Transverse colon (tissue), 4 donors: ENCODE measurements at places on chromosomes 2 and 18. TPM values are rescaled to one million over a fixed set of nuclear protein-coding genes. Genes with fewer than 3 reads are reported as not detected.

DNA sequence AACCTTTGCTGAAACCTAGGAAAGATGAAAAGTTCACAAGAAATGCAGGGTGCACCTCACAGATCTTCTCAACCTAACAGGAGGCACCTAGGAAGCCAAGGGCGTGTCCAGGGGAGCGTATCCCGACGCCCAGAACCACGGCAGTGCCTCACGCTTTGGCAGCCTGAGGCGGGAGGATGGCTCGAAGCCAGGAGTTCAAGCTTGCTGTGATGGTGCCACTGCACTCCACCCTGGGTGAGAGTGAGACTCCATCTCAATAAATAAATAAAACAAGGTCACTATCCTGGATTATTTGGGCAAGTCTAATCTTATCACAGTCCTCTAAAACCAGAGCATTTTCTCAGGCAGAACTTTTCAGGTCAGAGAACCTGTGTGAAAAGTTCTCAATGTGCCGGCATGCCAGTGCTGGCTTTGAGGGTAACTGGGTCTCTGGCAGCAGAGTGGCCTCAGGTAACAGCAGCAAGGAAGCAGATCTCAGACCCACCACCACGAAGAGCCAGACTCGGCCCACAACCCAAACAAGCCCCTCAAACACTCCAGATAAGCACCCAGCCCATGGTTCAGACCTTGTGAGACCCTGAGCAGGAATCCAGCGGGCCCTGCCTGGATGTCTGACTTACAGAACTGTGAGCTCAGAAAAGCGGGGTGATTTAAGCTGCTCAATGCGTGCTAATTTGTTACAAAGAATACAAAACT, 11.7 kb downstream of the HSBP1L1 start:
- H3K4me3 ChIP-seq = no peak overlapping the region
- no peaks in the 10 kb centered on the region for H3K36me3 ChIP-seq
- H3K27me3 ChIP-seq = no peaks in the 10 kb centered on the region
- peaks cover 23% of the 10 kb centered on the region for H3K4me1 ChIP-seq
- peak; percentile 27 for DNase-seq
- H3K27ac ChIP-seq = no peak overlapping the region

Gene C2orf76
- 2.9 TPM for total RNA-seq

Gene CDH19
- 8.2 TPM for total RNA-seq

GRCh38 chr2:60853531-60853930, 27.8 kb upstream of the REL start:
- peaks cover 6% of the 10 kb centered on the region for H3K4me1 ChIP-seq
- H3K27ac ChIP-seq = no peak overlapping the region
- H3K4me3 ChIP-seq = no peak overlapping the region
- no peaks in the 10 kb centered on the region for H3K36me3 ChIP-seq
- H3K27me3 ChIP-seq = no peaks in the 10 kb centered on the region
- DNase-seq = no peak

Gene ASAP2
- total RNA-seq = 58.7 TPM

- H3K4me1 ChIP-seq = no peaks in the 10 kb centered on the region
- H3K4me3 ChIP-seq = no peak overlapping the region
- H3K27ac ChIP-seq = no peak overlapping the region
- H3K27me3 ChIP-seq = peaks cover 16% of the 10 kb centered on the region
- no peak for DNase-seq
These were observed 23.1 kb upstream of the INSIG2 start for GRCh38 chr2:118065015-118065706.

Gene UGT1A4
- total RNA-seq = 4.8 TPM

DNA sequence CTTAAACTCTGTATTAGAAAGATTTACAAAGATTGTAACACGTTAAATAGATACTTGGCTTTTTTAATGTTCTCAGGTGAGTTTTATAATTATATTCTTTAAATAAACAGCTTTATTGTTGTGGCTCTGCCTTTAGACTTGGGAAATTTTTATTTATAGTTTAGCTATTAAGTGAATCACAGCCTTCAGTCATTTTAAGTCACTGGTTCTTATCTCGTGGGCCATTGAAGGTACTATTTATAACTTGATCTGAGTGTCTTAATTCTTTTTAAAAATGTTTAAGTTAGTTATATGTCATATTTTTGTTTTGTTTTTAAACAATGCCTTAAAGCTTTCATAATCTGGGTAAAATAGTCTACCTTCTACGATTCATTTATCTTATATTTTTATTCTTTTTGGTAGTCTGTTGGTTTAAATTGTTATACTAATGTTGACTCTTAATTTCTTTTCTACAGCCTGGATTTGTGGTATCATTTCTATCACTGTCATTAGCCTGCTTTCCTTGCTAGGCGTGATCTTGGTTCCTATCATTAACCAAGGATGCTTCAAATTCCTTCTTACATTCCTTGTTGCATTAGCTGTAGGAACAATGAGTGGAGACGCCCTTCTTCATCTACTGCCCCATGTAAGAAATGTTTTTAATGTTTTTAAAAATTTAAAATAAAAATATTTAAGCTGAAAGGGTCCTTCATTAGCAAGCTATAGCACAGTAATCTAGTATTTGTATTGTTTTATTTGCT, 49.3 kb downstream of the SLC39A10 start:
- no peak overlapping the region for H3K27ac ChIP-seq
- no peaks in the 10 kb centered on the region for H3K36me3 ChIP-seq
- H3K4me3 ChIP-seq = no peak overlapping the region
- DNase-seq = no peak
- no peaks in the 10 kb centered on the region for H3K27me3 ChIP-seq

DNA sequence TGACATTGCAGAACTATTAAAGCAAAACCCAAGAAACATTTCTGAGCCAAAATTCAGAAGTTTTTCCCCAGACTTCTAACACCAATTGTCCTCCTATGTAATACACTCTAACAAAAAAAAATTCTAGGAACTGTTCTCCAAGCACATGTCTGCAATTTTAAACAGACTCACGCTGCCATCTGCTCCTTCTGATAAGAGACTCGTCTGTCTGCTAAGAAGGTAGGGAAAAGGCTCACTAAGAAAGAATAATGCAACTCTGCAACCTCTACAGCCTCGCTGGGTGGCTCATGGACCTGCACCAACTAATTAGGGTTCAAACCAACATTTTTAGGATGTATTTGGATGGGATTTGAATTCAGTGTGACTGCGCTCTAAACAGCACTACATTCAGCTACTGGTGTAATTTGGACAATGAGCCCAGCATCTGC, 366.5 kb downstream of the DSC3 start:
- no peaks in the 10 kb centered on the region for H3K27me3 ChIP-seq
- H3K36me3 ChIP-seq = no peaks in the 10 kb centered on the region
- no peak overlapping the region for H3K4me3 ChIP-seq
- H3K27ac ChIP-seq = no peak overlapping the region
- DNase-seq = no peak

GRCh38 chr18:228586-228985, 39.3 kb downstream of the THOC1 start:
- H3K4me1 ChIP-seq = peaks cover 4% of the 10 kb centered on the region
- H3K36me3 ChIP-seq = no peaks in the 10 kb centered on the region
- H3K4me3 ChIP-seq = no peak overlapping the region
- no peaks in the 10 kb centered on the region for H3K27me3 ChIP-seq

DNA sequence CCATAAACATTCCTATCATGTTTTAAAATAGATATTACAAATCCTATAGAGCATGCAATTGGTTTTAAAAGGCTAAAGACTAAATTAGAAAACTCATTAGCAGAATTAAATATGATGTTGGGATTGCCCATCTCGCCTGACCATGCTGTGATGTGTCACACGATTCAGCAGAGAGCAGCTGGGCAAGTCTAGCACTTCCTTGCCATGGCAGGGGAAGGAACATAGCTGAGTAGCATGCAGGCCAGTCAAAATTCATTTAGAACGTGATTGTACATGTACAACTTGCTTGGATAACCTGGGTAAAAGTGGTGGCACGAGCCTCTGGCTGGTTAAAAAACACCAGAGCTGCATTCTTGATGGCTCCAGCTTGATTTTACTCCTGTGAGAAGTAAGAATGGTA, 81.3 kb downstream of the SCN3A start:
- no peak overlapping the region for H3K27ac ChIP-seq
- no peak for DNase-seq
- H3K36me3 ChIP-seq = no peaks in the 10 kb centered on the region
- no peaks in the 10 kb centered on the region for H3K4me1 ChIP-seq
- no peaks in the 10 kb centered on the region for H3K27me3 ChIP-seq
- no peak overlapping the region for H3K4me3 ChIP-seq

GRCh38 chr2:120893811-120894584, 158.3 kb downstream of the GLI2 start:
- no peaks in the 10 kb centered on the region for H3K4me1 ChIP-seq
- DNase-seq = no peak
- H3K4me3 ChIP-seq = no peak overlapping the region
- H3K27me3 ChIP-seq = no peaks in the 10 kb centered on the region

Gene GNLY
- not detected for total RNA-seq

Gene ANKRD30BL
- total RNA-seq = not detected

DNA sequence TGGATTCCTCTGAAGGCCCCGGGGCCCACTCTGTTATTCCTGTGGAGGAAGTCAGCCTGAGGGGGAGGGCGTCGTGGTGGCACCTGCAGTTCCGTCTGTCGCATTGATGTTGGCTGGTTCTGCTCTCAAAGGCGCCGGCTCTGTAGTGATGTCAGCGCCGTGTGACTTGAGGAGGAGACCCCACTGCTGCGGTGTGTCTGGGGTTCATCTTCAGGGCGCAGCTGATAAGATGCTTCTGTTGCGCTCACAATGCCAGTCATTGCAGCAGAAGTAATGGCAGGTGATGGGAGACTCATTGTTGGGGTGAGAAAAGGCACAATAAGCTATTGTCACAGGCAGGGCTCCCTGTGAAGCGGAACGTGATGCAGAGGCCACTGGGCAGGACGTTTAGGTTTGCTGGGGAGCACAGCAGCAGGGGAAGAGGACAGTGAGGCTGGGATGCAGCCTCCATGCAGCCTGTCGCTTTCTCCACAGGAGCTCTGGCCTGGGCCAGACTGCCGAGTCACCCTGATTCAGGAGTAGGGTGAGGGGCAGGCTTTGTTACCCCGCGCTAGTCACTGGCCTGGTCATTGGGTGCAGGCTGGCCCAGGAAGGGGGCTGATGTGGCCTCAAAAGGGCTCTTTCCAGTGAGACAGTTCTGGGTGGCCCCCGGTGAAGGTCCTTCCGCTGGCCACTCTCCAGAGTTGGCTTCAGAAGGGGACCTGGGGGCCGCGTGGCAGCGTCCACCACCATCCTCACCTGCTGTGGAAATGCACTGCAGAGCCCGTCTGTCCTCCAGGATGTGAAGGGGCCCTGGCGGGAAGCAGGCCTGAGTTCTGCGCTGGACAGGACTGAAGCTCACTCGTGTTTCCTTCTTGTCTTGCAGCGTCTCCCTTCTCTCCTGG, 42.9 kb downstream of the SH3BP4 start:
- no peaks in the 10 kb centered on the region for H3K36me3 ChIP-seq
- no peak for DNase-seq
- H3K4me1 ChIP-seq = peaks cover 20% of the 10 kb centered on the region
- H3K4me3 ChIP-seq = no peak overlapping the region
- H3K27ac ChIP-seq = no peak overlapping the region

Gene CHRND
- total RNA-seq = not detected

DNA sequence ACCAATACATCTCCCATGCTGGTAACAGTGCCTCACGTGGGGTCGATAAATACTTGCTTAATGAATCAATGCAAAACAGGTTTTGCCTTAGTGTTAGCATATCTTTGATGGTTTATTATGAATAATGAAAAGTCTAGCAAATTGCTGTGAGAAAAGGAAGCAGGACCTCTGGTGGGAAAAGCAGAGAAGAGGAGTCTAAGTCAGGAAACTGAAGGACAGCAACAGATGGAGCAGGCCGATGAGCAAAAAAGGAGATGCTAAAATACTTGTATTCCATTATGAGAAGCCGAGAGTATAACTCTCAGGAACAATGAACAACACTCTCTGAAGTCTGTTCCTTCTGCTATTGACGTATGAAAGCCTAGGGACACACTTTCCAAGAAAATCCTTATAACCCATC, 555.2 kb upstream of the KLHL29 start:
- H3K4me1 ChIP-seq = no peaks in the 10 kb centered on the region
- H3K4me3 ChIP-seq = no peak overlapping the region
- DNase-seq = no peak
- H3K27me3 ChIP-seq = no peaks in the 10 kb centered on the region

Gene MC4R
- total RNA-seq = not detected
